Femur (tissue), 1 donor: ENCODE measurements at places on chromosomes 6 and 20.

DNA sequence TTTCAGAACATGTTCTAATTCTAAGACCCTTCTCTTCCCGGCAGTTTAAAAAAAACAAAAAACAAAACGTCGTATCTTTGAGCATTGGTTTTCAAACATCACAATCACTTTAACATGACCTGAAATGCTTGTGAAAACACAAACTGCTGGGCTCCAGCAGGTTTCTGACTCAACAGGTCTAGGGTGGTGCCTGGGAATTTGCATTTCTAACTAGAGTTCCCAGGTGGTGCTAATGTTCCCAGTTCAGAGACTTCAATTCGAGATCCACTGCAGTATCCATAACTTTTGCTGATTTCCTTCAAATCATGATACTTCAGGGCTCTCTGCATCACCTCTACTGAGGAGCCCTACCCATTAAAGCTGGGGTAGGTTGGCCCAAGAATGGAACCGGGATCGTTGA is 850 bp upstream of the SMPDL3A start:
- no peak for DNase-seq

GRCh38 chr6:3456395-3456897 is 404 bp downstream of the SLC22A23 start:
- no peak for DNase-seq

- DNase-seq = peak; percentile 49
Observed at GRCh38 chr20:49631061-49631716, 63.3 kb upstream of the PTGIS start.

DNA sequence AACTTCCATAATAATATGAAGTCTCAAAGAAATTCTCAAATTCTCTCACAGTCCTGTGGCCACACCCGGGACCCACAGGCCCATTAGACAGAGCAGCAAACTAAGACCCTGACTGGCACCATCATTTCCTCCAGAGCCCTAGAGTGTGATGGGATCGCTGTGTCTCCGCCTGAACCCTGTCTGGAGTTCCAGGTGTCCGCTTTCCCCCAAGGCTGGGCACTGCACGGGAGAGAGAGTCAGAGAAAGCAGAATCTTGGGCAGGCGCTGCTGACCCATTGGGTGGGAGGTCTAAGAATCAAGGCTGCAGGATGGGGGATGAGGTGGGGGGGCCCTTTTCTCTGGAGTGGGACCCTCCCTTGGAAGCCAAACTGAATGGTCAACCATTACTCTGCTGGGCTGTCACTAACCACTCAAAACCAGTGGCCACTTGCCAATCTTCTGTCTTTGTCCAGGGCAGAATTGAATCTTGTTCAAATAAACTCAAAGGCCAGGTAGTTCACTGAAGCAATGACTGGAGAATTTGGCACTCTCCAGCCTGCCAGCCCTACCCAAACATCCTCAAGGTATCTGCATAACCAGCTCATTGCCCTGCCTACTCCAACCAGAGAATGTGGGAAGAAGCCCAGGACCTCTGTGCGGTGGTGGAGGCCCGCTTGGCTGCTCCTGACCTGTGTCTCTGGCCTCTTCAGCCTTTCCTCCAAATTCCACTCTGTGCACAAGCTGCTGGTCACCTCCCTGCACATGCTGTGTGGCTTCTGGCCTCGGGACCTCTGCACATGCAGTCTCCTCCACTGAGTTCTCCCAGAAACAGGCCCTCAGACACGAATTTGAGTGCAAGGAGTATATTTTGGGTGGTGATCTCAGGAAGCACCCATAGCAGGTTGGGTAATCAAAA is 141.1 kb downstream of the CEBPB start:
- DNase-seq = no peak

GRCh38 chr20:35909176-35909575 is 45.1 kb downstream of the SCAND1 start:
- DNase-seq = no peak

GRCh38 chr6:30682143-30683117 is 4.0 kb downstream of the PPP1R18 start:
- peak; percentile 88 for DNase-seq

GRCh38 chr6:1729133-1729749 is 119.5 kb downstream of the FOXC1 start:
- DNase-seq = no peak

- peak; percentile 39 for DNase-seq
Observed at GRCh38 chr20:41654884-41655283, 36.7 kb upstream of the CHD6 start.

DNA sequence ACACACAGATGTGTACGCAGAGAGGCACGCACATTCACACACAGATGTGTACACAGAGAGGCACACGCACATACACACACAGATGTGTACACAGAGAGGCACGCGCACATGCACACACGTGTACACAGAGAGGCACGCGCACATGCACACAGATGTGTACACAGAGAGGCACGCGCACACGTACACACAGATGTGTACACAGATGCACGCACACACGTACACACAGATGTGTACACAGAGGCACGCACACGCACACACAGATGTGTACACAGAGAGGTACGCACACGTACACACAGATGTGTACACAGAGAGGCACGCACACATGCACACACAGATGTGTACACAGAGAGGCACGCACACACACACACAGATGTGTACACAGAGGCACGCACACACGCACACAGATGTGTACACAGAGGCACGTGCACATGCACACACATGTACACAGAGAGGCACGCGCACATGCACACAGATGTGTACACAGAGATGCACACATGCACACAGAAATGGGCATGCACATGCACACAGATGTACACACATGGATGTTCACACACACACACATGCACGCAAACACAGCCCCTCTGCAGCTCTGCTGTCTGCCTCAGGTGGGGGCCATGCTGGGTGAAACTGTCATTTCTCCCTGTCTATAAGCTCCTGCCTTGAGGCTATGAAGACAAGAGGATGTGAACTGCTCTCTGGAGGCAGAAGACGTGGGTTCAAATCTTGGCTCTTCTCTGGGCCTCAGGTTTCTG is 14.3 kb upstream of the MYT1 start:
- DNase-seq = no peak

DNA sequence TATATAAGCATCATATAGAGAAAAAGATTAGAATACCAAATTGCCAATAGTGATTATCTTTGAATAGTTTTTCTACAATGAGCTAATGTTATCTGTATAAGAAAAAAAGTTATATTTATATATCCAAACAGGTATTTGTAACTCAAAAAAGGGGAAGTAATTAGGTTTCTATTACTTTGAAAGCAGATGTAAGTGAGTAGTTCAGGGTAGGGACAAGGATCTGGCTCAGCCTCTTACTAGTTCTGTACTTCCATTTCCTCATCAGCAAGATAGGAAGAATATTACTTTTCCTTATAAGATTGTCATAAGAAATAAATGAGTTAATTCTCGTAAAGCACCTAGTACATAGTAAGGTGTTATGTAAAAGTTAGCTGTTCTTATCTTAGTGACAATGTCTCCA is 32.2 kb downstream of the AHI1 start:
- no peak for DNase-seq

GRCh38 chr6:170178561-170179477 is 112.1 kb downstream of the DLL1 start:
- no peak for DNase-seq

DNA sequence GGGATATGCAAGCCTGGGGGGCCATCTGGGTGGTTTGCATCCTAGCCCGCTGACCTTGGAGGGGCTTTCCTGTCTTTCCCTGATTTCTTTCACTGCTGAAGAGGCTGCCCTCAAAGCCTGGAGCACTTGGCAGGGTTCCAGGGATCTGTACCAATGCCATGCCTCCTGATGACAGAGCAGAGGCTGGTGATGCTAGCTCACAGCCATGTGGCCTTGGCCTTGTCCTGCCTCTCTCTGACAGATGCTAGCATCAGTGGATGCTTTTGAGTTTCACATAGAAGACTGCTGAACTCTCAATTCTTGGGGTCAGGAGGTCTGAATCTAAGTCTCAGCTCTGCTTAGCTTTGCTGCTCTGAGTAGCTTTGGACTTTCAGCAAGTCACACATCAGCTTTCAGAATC is 21.9 kb upstream of the RREB1 start:
- DNase-seq = peak; percentile 25

DNA sequence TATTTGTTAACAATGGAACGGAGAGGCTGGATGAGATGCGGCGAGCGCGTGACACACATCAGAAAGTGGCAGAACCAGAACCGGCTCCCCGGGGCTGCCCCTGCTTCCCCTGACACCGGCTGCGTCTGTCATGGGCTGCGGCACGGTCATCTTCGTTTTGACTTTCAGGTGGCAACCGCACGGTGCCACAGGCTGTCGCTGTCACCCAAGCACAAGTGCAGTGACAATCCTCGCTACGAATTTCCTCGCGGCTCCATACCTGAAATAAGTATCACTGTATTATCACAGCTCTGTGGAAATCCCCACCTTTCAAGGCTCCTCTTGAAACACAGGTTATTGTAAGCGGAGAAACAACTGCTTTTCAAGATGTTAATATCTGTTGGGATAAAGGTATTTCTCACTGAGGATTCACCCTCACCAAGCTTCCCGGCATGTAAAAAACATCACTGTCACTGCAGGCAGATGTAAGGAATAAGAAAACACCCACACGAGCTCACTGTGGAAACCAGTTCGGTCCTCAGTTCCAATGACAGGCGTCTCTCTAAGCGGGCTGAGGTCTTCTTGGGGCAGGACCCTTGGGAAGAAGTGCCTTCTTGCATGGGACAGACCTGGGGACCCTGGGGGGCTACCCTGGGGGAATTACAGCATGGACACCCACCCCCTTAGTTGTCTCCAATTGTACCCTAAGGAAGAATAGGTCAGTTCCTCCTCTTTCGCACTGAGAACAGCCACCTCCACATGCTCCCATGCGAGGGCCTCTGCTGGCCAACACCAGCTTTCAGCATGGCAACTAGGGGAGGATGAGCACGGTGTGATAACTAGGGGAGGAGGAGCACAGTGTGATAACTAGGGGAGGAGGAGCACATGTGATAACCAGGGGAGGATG is 86.3 kb downstream of the DACT2 start:
- DNase-seq = no peak
